ENCODE measurements at places on chromosomes 5 and 9. TPM values are rescaled to one million over a fixed set of nuclear protein-coding genes. Genes with fewer than 3 reads are reported as not detected.

GRCh38 chr5:33969572-33970452 lies 14.7 kb downstream of the SLC45A2 start:
- H3K36me3 ChIP-seq, result peaks cover 2% of the 10 kb centered on the region
- H3K4me1 ChIP-seq, result peaks cover 18% of the 10 kb centered on the region
- H3K4me3 ChIP-seq, result no peak overlapping the region
- H3K27me3 ChIP-seq, result no peaks in the 10 kb centered on the region
- H3K27ac ChIP-seq, result no peak overlapping the region
- DNase-seq, result no peak

Gene SLC34A3
- total RNA-seq, result not detected

- H3K4me1 ChIP-seq, result no peaks in the 10 kb centered on the region
- no peak overlapping the region for H3K4me3 ChIP-seq
- no peaks in the 10 kb centered on the region for H3K36me3 ChIP-seq
- DNase-seq, result no peak
- no peaks in the 10 kb centered on the region for H3K27me3 ChIP-seq
Observed at GRCh38 chr9:87528969-87529368, 31.3 kb downstream of the DAPK1 start.

GRCh38 chr9:76137931-76138330 lies 247.5 kb downstream of the PCSK5 start:
- no peak for DNase-seq
- H3K4me1 ChIP-seq, result peaks cover 18% of the 10 kb centered on the region
- peaks cover 5% of the 10 kb centered on the region for H3K36me3 ChIP-seq
- H3K27me3 ChIP-seq, result no peaks in the 10 kb centered on the region
- no peak overlapping the region for H3K27ac ChIP-seq

DNA sequence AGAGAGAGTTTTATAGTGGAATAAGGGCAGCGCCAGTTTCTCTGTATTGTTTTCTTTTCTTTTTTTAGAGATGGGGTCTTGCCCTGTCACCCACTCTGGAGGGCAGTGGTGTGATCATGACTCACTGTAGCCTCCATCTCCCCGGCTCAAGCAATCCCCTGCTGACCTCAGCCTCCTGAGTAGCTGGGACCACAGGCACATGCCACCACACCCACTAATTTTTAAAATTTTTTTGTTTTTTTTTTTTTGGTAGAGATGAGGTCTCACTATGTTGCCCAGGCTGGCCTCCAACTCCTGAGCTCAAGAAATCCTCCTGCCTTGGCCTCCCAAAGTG lies 119.0 kb downstream of the PIK3R1 start:
- no peak overlapping the region for H3K27ac ChIP-seq
- no peak for DNase-seq
- no peaks in the 10 kb centered on the region for H3K4me1 ChIP-seq
- no peaks in the 10 kb centered on the region for H3K36me3 ChIP-seq
- H3K27me3 ChIP-seq, result peaks cover 14% of the 10 kb centered on the region

DNA sequence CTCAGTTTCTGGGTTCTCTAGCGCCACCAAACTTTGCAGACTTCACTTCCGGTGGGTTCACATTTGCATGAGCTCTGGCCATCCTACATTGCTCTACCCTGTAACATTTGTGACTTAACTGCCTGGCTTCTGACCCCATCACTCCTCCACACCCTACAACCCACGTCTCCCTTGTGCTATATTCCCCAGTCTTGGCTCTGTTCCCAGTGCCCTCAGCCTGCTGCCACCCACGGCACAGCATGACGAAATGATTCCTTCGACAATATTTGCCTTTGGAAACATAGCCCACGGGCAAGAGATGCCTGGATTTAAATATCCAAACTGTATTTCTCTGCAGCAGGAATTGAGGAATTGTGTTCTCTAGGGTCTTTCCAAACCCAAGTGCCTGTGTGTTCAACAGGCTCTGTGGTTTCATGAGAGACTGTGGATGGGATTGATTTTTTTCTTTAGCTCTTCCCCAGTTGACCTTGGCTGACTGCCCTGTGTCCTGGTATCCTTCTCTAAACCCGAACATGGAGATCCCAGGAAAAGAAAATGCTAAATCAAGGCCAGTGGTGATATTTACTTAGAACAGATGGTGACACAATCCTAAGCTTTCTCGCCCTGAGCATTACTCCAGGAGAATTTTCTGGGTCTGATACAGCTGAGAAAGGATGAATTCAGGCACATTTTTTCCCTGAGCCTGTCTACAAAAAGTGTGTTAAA lies 44.4 kb upstream of the GRIA1 start:
- no peaks in the 10 kb centered on the region for H3K4me1 ChIP-seq
- H3K27ac ChIP-seq, result no peak overlapping the region
- no peak overlapping the region for H3K4me3 ChIP-seq
- no peaks in the 10 kb centered on the region for H3K36me3 ChIP-seq
- DNase-seq, result no peak
